CD4-positive, alpha-beta T cell (primary cell): ENCODE measurements at places on chromosomes 2 and 18.

- DNase-seq = no peak
These were observed 10.2 kb downstream of the RNASEH1 start for GRCh38 chr2:3547915-3548314.

DNA sequence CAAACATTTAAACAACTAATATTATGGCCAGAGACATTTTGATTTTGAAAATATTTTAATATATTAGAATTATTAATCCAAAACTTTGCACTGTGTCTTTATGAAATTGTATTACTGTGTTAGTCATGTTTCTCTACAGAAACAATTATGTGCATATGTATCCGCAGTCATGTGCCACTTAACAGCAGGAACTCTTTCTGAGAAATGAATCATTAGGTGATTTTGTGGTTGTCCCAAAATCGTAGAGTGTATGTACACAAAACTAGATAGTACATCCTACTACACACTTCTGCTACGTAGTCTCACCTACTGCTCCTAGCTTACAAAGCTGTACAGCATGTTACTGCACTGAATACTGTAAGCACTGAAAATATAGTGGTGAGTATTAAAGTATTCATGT lies 479.2 kb upstream of the DSEL start:
- DNase-seq = no peak

GRCh38 chr2:150174971-150175421 lies 312.5 kb downstream of the RND3 start:
- DNase-seq = no peak

GRCh38 chr2:126644630-126645191 lies 11.2 kb upstream of the GYPC start:
- DNase-seq = peak; percentile 43

- no peak for DNase-seq
These were observed 4.1 kb downstream of the CYRIA start for GRCh38 chr2:16661526-16661925.

DNA sequence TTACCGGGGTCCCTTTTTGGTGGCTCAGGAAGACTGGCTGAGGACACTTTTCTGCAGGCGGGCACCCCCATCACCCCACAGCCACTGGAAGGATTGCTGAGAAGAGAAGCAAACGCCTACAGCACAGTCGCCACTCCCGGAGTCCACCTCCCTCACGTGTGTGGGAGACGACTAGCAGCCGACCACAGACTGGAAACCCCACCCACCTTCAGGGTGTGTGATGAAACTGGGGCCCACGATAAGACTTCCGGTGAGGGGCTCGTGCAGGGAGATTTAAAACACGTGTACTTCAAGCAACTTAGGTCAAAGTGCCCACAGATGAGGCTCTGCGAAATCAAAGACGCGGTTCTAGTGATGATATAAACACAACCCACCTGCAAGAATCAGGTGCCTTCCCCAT lies 26.3 kb downstream of the MBP start:
- DNase-seq = peak; percentile 95

DNA sequence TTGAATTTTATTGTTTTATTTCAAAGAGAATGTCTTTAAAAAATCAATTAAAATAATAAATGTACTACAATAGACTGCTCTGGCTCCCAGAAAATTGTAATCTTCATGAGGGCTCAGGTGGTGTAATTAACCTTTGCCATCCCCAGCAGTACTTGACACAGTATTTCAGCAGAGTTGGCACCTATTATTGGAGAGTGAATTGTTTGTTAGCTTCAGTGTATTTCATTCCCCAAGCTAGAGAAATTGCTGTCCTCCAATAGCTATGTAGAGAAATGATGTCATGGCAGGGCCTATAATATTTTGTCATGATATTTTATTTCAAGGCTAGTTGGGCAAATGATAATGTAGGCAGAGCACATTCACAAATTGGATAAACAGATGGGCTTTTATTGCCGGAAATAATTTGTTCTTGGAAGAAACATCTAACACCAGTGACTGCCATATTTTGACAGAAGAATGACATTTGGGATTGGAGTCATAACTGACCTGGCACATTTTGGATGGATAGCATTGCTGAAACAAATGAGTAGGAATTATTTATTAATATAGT lies 712.0 kb upstream of the NXPH2 start:
- no peak for DNase-seq

DNA sequence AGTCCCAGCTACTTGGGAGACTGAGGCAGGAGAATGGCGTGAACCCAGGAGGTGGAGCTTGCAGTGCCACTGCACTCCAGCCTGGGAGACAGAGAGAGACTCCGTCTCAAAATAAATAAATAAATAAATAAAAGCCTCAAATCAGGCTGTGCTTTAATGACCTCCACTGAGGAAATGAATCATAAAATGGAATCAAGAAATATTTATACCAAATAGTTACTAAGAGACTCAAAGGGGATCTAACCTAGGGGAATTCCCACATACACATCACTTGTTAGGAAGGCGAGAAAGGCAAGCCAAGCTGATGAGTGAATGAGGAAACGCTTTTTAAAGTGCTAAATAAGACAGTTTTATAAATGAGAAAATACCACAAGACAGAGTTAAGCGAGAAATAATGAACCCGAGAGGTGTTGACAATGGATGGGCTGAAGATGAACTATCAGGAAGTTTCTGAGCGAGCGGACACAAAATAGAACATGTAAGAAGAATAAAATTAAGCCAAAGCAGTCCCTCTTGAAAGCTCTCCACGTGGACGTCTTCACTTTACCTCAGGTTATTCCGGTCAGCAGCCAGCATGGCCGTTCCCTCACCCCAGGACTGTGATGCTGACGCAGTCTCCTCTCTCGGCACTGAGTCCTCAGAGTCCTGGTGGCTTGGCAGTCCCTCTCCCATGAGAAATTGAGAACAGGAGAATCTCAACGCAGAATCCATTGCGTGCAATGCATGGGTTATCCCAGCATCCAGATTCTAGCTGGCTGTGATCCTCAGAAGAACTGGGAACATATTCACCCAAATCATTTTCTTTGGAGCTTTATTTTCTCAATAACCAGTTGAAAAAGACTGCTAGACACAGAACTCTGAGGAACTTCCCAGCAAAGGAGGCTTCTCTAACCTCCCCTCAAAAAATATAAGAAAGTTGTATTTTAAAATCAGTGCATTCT lies 22.3 kb downstream of the PXDN start:
- DNase-seq = no peak

GRCh38 chr2:205483095-205483494 lies 199.2 kb upstream of the NRP2 start:
- no peak for DNase-seq
